ENCODE measurements at places on chromosomes 12 and 14. TPM values are rescaled to one million over a fixed set of nuclear protein-coding genes. Genes with fewer than 3 reads are reported as not detected.

GRCh38 chr12:54025499-54026405, 2.5 kb upstream of the HOXC6 start:
- no peak overlapping the region for H3K27ac ChIP-seq

PTGR2 gene
- total RNA-seq: 22.0 TPM

GRCh38 chr12:114628199-114628598, 55.8 kb downstream of the TBX3 start:
- H3K4me1 ChIP-seq: no peaks in the 10 kb centered on the region
- H3K36me3 ChIP-seq: no peaks in the 10 kb centered on the region
- no peaks in the 10 kb centered on the region for H3K27me3 ChIP-seq
- DNase-seq: peak; percentile 81

DNA sequence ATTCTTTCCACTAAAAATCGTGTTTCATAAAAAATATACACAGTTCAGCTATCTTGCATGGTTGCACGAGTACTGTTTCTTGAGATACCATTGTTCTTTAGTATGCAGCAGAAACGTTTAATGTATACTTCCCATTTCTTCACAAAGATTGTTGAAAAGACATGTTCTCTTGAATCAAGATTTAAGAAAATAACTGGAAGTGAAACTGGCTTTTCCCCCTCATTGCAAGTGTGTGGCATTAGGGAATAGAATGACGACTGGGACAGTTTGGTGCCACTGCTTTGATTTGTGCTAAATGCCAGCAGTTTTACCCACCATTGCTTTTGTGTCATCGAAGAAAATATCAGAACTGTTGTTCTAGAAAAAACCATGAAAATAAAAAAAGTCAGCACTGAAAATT, 20.3 kb upstream of the DHRS2 start:
- no peaks in the 10 kb centered on the region for H3K36me3 ChIP-seq
- H3K27me3 ChIP-seq: no peaks in the 10 kb centered on the region
- H3K27ac ChIP-seq: no peak overlapping the region
- H3K4me3 ChIP-seq: no peak overlapping the region
- no peak for DNase-seq

LRP1 gene
- total RNA-seq: 74.5 TPM

CIT gene
- total RNA-seq: 57.3 TPM

- no peak for DNase-seq
- no peaks in the 10 kb centered on the region for H3K4me1 ChIP-seq
- H3K36me3 ChIP-seq: no peaks in the 10 kb centered on the region
- no peaks in the 10 kb centered on the region for H3K27me3 ChIP-seq
Measured at GRCh38 chr12:47216150-47216677, 136.5 kb upstream of the AMIGO2 start.
